ENCODE measurements at places on chromosomes 16 and 17.

DNA sequence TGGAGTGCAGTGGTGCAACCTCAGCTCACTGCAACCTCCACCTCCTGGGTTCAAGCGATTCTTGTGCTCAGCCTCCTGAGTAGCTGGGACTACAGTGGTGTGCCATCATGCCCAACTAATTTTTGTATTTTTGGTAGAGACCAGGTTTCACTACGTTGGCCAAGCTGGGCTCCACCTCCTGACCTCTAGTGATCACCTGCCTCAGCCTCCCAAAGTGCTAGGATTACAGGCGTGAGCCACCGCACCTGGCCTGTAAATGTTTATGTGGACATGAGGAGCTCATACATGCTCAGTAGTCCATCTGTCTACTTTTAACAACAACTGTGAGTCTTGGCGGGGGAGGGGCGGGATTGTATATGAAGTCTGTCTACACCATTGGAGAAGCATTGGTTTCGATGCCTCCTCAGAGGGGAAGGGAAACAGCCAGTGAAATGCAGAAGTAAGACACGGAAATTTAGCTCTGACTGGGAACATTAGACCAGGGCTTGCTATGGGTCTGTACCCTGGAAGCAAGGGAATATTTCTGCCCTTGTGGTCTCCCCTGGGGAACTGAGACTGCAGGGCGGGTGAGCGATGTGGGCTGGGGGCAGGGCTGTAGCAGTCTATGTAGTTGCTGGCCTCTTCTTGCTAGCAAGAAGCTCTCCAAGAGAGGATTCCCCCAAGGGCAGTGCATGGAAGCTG lies 9.3 kb downstream of the NUBP1 start:
- no peak for DNase-seq

- DNase-seq = no peak
Measured at GRCh38 chr17:28364665-28365363, at the start of gene SEBOX. SEBOX (minus strand) TSS chr17:28365199; CDS start chr17:28365151, 48 bp downstream.

GRCh38 chr17:27332047-27332393 lies 38.1 kb downstream of the WSB1 start:
- no peak for DNase-seq

DNA sequence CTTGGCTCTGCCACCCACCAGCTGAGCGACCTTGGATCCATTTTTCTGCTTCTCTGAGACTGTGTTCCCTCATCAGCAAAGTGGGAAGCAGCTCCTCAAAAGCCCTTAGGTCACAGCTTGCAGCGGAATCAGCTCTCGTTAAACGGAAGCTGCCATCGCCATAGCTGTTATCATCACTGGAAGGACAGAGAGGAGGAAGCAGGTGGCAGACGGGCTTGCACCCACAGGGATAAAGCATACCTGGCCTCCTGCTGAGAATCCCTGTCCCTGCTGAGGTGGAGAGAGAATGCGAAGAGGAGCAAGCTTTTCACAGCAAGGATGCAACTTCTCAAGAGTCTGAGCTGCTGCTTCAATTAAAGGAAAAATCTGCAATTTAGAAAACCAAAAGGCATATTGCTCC lies 106.6 kb downstream of the CLEC16A start:
- DNase-seq = no peak

- no peak for DNase-seq
Measured at GRCh38 chr17:74759243-74759801, 10.9 kb downstream of the NHERF1 start.

- no peak for DNase-seq
Measured at GRCh38 chr16:52578007-52578828, 31.3 kb upstream of the TOX3 start.

GRCh38 chr17:2366747-2367494 lies 29.6 kb downstream of the SGSM2 start:
- DNase-seq = no peak

DNA sequence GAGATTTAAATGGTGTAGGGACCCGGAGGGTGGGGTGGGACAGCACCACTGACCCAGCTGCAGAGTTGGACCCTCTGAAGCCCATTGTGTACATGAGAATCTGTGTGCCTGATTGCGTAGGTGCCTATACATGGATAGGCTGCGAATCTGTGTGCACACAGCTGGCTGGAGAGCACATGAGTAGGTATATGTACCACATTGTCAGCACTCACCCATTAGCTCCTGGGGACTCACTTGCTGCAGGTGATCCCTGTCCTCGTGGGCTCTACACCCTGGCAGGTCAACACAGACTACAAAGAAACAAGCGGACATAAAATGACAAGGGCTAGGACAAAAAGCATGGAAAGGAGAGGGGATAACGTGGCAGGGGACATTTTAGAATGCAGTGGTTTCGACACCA lies 11.3 kb upstream of the CETP start:
- no peak for DNase-seq

DNA sequence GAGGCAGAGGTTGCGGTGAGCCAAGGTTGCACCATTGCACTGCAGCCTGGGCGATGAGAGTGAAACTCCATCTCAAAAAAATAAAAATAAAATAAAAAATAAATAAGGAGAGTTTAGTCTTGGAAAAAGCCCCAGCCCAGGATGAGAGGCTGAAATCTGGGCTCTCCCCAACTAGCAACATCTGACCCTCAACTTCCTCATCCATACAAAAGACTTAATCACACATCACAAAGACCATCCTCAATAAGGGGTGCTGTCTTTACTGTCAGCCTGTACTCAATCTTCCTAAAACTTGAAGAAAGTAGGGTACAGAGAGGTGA lies 11.4 kb upstream of the SLC4A1 start:
- no peak for DNase-seq

- DNase-seq = peak; percentile 35
Measured at GRCh38 chr16:89534252-89534756, 26.1 kb downstream of the SPG7 start.

DNA sequence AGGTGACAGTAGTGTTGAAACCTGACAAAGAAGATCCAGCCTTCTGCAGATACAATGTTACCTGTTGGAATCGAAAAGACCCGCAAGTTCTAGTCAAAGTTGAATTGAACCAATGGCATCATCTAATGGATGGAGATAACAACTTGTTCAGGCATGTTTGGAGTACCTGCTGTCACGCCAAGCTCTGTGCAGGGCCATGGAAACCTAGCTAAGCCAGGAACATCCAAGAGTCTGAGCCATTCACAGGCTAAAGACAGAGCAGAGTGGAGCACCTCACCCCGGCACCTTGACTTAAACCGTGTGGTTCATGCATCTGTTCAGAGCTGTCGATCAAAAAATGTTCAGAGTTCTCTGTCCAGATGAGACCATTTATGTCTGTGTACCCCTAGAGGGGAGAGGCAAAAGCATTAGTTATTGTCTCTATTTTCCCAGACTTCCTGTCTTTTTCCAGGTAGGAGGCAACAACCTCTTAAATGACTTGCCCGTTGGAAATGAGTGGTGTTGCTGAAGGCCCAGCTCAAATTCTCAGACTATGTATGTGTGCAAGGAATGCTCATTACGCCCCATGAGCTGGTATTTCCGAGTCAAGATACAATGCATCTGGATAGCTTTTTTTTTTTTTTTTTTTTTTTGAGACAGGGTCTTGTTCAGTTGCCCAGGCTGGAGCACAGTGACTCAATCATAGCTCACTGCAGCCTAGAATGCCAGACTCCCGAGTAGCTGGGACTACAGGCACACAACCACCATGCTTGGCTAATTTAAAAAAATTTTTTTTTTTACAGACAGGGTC lies 44.9 kb upstream of the XYLT1 start:
- no peak for DNase-seq

DNA sequence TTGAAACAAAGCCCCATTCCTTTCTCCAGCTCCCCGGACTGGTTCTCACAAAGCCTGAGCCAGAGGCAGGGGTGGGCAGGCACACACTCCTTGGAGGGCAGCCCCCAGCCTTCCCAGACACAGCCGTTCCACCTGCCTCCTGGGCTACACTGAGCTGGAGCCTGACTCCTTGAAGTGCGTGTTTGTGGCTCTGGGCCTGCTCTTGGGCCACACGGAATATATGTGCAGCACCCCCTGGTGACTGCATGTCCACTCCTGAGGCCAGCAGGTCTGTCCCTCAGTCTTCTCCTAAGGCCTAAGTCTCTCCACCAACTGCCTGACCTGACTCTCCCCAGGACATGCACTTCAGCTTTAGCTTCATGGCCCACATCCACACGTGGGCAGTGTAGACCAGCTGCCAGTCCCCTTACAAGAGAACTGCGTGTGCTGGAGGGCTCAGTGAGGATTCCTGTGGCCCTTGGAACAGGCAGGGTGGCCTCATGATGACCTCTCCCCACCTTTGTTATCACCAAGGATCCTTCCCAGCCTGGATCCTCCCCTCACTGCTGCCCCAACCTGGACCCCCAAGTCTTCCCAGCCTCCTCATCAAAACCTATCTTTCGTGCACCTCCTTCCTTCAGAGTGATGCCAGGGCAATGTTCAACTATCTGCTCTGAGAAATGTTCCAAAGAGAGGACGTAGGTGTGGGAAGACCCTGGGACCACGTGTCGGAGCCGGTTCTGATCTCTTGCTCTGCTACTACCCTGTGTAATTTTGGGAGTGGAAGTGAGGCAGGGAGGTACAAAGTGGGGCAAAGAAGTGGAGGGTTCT lies 12.4 kb upstream of the SLC6A2 start:
- no peak for DNase-seq

- DNase-seq = no peak
Measured at GRCh38 chr16:86511317-86512161, 1.2 kb downstream of the FOXF1 start.

- peak; percentile 44 for DNase-seq
Measured at GRCh38 chr16:65668064-65668595, 546.3 kb upstream of the CDH11 start.

GRCh38 chr17:16314189-16314588 lies 39.1 kb downstream of the CENPV start:
- DNase-seq = no peak

GRCh38 chr17:75832164-75832651 lies 12.0 kb downstream of the UNC13D start:
- DNase-seq = no peak

- DNase-seq = peak; percentile 86
Measured at GRCh38 chr17:37787055-37787757, 42.3 kb upstream of the HNF1B start.

DNA sequence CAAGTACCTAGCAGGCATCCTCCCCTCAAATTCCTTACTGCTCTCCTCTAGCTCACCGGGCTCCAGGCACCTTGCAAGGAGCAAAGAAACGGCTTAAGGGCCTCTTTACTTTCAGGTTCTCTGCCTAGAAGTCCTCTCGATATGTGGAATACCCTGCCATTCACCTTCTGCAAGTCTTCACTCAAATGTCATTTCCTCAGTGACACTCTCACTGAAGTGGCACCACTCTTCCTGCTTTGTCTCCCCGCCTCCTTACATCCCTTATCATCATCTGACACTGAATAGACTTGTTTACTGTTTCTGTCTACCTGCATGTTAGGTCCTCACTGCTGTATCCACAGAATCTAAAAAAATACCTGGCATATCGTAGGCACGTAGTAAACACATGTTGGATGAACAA lies 947 bp downstream of the SLC7A6OS start:
- no peak for DNase-seq

DNA sequence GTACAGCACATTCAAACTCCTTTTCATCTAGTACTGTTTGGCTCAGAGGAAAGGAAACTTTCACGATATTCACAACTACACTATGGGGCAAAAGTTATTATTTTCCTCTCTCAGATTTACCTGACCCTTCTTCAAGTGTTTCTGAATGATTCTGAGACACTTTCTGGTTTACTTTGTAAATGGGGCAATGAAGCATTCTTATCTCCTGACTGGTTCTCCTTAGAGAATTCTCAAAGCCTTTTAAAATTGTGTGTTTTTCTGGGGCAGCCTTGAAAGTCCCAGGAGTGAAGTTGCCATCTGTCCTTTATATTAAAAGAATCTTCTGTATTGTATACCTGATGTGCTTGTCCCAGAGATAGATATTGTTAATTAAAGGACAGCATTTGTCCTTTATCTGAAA lies 264.9 kb downstream of the FTO start:
- DNase-seq = no peak

- DNase-seq = peak; percentile 23
Measured at GRCh38 chr17:8375738-8376259, 705 bp downstream of the KRABD2 start.

Data from lung (tissue), 17 donors.